ENCODE measurements at places on chromosomes 12 and 14. TPM values are rescaled to one million over a fixed set of nuclear protein-coding genes. Genes with fewer than 3 reads are reported as not detected.

- no peak for DNase-seq
These were observed 91.3 kb upstream of the USP44 start for GRCh38 chr12:95642583-95642982.

Gene TMEM229B
- 0.07 TPM for polyA plus RNA-seq

DNA sequence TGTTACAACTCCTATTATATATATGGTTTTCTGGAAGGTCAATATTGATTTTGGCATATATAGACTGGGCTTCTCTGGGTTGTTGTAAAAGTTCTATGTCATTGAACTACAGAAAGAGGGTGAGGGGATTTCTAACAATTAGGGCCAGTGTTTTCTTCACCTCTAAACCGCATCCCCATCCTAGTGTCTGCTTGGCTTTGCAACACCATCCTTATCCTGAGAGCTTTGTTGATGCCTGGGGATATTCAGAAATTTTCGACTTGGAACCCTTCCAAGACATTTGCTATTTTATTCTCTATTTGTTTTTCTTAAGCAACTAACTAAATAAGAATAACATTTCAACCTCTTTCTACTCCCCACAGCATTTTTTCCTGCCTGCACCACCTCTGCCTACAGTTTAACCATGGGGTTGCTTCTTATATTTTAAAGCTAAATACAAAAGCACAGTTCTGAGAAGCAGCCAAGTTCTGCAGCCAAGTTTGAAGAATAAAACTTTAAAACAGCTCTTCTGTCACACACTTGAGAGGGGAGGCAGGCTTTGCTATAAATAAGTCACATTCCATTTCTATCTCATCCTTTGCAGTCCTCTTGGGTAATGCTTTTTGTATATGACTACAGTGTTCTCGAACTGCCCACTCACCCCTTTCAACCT, 53.4 kb downstream of the RGS6 start:
- DNase-seq, result no peak

DNA sequence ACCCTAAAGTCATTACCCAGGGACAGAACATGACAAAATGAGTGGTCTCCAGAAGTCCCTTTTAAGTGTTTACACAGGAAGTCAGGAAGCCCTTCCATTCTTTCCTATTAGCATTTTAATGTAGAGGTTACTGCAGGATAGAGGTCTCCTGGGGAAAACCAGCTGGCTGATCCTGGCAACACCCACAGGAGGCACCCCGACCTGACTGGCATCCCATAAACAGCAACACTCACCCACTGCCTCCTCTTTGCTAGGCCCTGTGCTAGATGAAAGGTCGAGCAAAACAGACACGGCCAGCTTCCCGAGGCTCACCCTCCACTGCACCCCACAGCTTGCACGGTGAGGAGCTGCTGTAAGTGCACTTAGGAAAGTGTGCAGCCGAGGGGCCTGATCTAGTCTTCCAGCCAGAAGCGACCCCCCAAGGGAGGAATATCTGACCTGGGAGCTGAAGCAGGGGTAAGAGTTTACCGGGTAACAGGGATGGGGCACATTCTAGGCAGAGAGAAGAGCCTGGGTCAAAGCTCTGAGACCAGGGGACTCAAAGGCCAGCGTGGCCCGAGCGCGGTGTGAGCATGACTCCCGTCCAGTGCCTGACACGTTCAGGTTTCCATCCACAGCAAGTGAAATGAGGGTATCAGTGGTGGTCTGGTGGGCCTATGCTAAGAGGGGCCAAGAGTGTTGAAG, 9.0 kb downstream of the DAZAP2 start:
- DNase-seq, result no peak

- no peak for DNase-seq
These were observed 9.0 kb upstream of the KANSL2 start for GRCh38 chr12:48690990-48691389.

Gene FAM90A1
- 0.02 TPM for polyA plus RNA-seq

Gene ARMH4
- 6.4 TPM for polyA plus RNA-seq

Gene GALNT16
- polyA plus RNA-seq, result 1.6 TPM
